ENCODE measurements at places on chromosomes 7 and 10. TPM values are rescaled to one million over a fixed set of nuclear protein-coding genes. Genes with fewer than 3 reads are reported as not detected.

Gene LRWD1
- 9.8 TPM for total RNA-seq

Gene GDF2
- not detected for total RNA-seq

Gene GIMAP4
- total RNA-seq = 40.4 TPM

Gene OPALIN
- not detected for total RNA-seq

Gene ADCY1
- total RNA-seq = 7.4 TPM

Gene SLC16A9
- 0.42 TPM for total RNA-seq

Gene FAM25C
- not detected for total RNA-seq

Gene INA
- not detected for total RNA-seq

Gene MYOF
- 24.3 TPM for total RNA-seq

Gene EBF3
- total RNA-seq = 10.1 TPM

Gene SUGCT
- total RNA-seq = 4.1 TPM

Gene GIMAP8
- 16.6 TPM for total RNA-seq

Measured in left cardiac atrium (tissue), 4 donors.